Right lung (tissue), 10 donors: ENCODE measurements at places on chromosomes 1 and 21. TPM values are rescaled to one million over a fixed set of nuclear protein-coding genes. Genes with fewer than 3 reads are reported as not detected.

The MGST3 gene
- polyA plus RNA-seq, result 176 TPM

The SPATA21 gene
- 0.33 TPM for polyA plus RNA-seq

DNA sequence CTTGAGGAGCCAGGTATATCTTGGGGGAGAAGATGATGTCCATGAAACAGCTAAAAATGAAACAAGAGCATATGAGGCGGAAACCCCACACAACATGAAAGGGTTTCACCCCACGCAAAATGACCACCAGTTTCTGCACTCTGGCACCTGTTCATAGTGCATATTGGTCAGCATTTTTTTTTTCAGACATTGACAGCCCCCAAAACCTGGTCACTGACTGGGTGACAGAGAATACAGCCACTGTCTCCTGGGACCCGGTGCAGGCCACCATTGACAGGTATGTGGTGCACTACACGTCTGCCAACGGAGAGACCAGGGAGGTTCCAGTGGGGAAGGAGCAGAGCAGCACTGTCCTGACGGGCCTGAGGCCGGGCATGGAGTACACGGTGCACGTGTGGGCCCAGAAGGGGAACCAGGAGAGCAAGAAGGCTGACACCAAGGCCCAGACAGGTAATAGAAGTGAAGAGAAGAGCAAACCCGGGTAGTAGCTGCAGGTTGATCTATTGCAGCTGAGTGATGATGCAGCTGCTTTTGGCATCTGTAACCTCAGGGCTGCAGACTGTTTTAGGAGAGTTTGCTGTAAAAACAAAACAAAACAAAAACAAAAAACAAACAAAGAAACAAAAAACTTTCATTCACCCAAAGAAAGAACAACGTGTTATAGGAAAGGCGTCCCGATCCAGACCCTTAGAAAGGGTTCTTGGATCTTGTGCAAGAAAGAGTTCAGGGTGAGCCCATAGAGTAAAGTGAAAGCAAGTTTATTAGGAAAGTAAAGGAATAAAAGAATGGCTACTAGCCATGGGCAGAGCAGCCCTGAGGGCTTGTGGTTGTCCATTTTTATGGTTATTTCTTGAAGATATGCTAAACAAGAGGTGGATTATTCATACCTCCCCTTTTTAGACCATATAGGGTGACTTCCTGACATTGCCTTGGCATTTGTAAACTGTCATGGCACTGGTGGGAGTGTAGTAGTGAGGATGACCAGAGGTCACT is 51.0 kb downstream of the TNN start:
- DNase-seq, result no peak

The SERINC2 gene
- polyA plus RNA-seq, result 9.4 TPM
